ENCODE measurements at places on chromosomes 3 and 15. TPM values are rescaled to one million over a fixed set of nuclear protein-coding genes. Genes with fewer than 3 reads are reported as not detected.

FGD5 gene
- total RNA-seq: 15.2 TPM

EPHA6 gene
- 0.70 TPM for total RNA-seq

FAN1 gene
- 25.1 TPM for total RNA-seq

CYP11A1 gene
- total RNA-seq: 0.51 TPM

GRCh38 chr15:49507261-49507660 lies 84.2 kb downstream of the FGF7 start:
- no peak for DNase-seq

- no peak for DNase-seq
Measured at GRCh38 chr3:127406309-127407025, 118.6 kb upstream of the PRR20G start.

GRCh38 chr3:168077091-168077490 lies 18.6 kb downstream of the GOLIM4 start:
- DNase-seq: no peak

- no peak for DNase-seq
Measured at GRCh38 chr3:42690766-42691680, 5.7 kb downstream of the KLHL40 start.

GRCh38 chr3:151008699-151009098 lies 36.2 kb upstream of the CLRN1 start:
- no peak for DNase-seq

GRCh38 chr15:75662823-75663519 lies 15.3 kb downstream of the SNX33 start:
- DNase-seq: no peak

GRCh38 chr3:46852839-46853355 lies 10.3 kb downstream of the MYL3 start:
- peak; percentile 39 for DNase-seq

- peak; percentile 56 for DNase-seq
Measured at GRCh38 chr15:62432702-62433398, 267.8 kb upstream of the C2CD4B start.

GRCh38 chr3:108125550-108126071 lies 34.8 kb upstream of the CD47 start:
- DNase-seq: no peak

DNA sequence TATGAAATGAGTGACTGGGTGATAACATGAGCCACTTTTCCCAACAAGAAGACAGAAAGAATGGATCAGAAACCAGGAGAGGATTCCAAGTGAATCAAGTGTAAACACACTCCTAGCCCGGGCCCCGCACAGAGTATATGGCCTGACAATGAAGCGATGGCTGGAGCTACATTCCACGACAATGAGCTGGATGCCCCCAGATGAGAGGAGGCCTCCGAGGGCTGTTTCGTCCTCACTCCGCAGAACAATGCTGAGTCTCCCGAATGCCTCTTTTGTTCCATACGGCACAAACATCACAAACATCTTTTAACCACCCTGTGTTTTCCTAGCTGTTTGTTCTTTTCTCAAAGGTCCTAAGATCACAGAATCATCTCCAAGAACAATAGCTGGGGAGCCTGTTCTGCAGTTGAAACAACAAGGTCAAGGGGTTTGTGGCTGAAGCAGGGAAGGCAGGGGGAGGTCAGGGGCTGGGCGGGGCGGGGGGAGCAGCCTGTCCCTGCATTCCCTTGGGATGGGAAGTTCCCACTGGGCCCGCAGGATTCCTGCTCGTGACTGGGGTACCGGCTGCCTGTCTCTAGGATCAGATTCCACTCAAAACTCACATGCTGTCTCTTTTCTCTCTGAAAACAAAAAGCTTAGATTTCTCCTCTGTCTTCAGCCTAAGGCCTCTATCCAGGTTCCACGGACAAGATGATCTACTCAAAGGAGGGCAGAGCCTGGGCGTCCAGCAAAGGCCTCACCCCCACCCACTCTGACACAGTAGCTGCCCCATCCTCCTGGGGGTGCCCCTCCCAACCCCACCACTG lies 151.3 kb downstream of the XXYLT1 start:
- DNase-seq: no peak

DNA sequence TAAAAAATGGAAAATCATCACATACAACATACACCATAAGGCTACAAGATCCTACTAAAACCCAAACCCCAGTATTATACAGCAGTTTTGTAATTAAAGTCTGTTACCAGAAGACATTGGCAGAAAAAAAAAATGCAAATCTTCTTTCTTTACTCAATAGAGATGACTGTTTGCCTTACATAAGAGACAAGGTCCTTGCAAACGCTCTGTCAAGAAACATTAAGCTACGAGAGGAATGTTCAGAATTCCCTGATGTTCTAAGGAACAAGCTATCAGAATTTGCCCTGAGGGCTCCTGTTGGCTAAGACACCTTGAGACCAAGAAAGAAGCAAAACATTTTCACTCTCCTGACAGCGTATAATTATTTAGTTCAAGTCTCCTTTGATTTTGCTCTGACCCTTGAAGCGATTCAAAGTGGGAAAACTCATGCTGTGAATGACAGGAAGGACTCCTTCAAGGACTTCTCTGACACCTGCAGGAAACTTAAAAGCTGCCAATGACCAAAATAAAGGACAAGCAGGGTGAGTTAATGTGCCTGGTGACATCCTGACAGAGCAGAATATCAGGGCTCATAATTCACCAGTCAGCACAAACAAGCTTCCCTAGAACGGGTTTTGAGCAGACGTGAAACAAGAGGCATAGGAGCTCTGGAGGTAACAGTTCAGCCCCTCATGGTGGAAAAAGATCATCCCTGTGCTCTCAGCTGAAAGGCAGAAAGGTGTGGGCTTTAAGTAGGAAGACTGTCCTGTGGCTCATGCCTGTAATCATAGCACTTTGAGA lies 2.5 kb downstream of the SCAMP2 start:
- no peak for DNase-seq

- DNase-seq: no peak
Measured at GRCh38 chr15:74013374-74013894, 18.9 kb downstream of the PML start.

All from Right ventricle myocardium superior (tissue), 1 donor.